ENCODE measurements at places on chromosomes 4 and X. TPM values are rescaled to one million over a fixed set of nuclear protein-coding genes. Genes with fewer than 3 reads are reported as not detected.

The DKK2 gene
- 4.0 TPM for total RNA-seq

The GABRQ gene
- total RNA-seq, result not detected

The AKAP14 gene
- total RNA-seq, result not detected

The FGF5 gene
- total RNA-seq, result not detected

The OCIAD2 gene
- total RNA-seq, result 12.5 TPM

The BEX5 gene
- total RNA-seq, result 4.1 TPM

All from right cardiac atrium (tissue), 5 donors.